CD4-positive, alpha-beta T cell treated with Interleukin-15 for 1 hour (primary cell): ENCODE measurements at places on chromosomes 7 and 10.

DNA sequence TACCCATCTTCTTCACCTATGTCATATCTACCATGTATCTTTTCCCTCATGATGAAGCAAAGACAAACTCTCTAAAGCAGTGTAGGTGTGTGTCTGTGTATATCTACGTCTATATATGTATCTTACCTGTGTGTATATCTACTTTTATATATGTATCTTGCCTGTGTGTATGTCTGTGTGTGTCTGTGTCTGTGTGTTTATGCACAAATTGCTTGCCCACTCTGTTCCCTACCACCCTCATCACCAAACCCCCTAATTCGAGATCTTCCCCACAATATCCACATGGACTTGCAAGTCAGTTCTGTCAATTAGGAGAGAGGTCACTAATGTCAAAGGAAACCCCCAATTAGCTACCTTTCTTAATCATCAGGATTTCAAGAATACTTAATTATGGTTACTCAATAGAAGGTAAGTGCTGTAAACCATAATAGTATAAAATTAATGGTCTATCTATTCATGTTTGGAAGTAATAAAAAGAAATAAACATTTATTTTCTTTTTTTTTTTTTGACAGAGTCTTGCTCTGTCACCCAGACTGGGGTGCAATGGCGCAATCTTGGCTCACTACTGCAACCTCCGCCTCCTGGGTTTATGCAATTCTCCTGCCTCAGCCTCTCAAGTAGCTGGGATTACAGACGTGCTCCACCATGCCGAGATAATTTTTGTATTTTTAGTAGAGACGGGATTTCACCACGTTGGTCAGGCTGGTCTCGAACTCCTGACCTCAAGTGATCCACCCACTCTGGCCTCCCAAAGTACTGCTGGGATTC is 43.6 kb downstream of the ANKRD61 start:
- no peak for DNase-seq

GRCh38 chr10:80471715-80472233 is 17.7 kb downstream of the TSPAN14 start:
- DNase-seq = no peak

GRCh38 chr7:85160223-85160622 is 26.6 kb downstream of the SEMA3D start:
- DNase-seq = no peak

DNA sequence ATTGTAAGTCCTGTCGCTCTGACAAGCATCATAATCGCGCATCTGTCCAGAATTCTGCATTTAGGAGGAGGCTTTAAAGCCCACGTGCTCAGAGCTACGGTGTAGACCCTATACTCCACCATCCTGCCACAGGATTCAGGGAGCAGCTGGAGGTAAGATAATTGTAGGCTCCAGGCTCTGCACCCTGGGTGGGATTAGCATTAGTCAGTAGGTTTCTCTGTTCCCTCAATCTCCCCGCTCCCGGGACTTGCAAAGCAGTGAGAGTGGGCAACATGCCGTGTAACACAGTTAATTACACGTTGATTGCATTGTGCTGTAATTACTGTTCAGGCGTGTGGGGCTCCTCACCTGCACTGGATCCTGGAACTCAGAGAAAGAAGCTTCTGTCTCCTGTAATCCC is 89.3 kb upstream of the CUX1 start:
- DNase-seq = no peak

- no peak for DNase-seq
Measured at GRCh38 chr10:58715061-58715460, 202.4 kb downstream of the BICC1 start.

DNA sequence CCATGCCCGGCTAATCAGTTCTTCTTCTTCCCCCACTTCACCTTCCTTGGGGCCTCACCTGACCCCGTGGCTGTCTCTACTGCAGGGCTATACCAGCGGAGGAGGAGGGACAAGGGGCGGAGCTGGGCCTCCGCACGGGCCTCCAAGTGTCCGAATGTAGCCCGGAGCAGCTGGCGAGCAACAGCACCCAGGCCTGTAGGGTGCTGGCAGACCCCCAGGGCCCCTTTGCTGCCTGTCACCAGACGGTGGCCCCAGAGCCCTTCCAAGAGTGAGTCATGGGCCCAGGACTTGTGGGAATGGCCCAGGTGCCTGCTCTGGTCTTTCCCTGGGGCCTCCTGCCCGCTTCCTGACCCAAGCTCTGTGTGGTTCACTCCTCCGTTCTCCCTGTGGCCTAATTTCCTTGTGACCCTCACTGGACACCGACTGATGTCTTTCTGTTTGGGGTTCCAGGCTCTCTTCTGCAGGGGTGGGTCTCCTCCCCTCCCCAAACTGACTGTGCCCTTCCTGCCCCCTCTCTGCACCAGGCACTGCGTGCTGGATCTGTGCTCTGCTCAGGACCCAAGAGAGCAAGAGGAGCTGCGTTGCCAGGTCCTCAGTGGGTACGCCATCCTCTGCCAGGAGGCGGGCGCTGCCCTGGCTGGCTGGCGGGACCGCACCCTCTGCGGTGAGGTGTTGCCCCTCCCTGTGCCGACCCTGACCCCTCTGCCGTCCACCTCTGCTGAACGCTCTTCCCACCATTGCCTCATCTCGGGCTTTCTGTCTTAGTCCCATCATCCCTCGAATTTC is 35.2 kb downstream of the EPHB4 start:
- no peak for DNase-seq

DNA sequence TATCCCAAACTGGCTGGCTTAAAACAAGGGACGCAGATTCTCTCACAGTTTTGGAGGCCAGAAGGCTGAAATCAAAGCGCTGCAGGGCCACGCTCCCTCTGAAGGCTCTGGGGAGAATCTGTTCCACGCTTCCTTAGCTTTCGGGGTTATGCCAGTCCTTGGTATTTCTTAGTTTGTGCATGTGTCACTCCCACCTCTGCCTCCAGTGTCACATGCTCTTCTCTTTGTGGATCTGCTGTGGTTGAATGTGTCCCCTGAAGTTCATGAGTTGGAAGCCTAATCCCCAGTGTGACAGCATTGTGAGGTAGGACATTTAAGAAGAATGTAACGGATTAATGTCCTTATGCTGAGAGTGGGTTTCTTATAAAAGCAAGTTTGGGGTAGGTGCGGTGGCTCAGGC is 29.4 kb upstream of the RHEB start:
- no peak for DNase-seq

DNA sequence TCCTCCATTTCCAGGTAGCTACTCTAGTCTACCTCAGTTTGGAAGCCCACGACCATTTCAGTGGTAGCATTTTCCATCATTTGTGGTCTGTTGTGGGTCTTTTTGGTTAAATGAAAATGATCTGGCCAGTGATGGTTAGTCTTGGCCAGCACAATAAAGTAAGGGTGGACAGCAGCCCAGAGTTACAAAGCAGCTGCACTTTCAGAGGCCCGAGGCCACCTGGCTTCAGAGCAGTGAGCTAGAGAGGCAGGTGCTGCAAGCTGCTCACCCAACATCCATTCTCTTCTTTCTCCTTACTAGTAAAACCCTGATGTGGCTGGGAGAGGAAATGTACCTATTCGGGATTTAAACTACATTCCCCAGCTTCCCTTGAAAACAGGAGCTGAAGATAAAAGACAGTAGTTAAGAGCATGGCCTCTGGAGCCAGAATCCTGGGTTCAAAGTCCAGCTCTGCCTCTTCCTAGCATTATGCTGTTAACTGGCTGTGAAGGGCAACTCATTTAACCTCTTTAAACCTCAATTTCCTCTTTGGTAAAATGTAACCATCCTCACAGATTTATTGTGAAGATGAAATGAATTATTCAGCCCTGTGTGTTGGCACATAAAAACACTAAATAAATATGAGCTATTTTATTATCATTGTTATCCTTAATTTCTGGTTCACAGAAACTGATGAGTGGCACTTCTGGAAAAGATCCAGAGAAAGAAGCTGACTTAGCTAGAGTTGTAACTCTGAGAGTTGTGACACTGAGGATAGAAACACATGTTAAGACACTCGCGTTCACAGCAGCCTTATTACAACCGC is 517.4 kb downstream of the PARD3 start:
- no peak for DNase-seq

- DNase-seq = no peak
Measured at GRCh38 chr7:518630-519483, 789 bp downstream of the PDGFA start.

- DNase-seq = no peak
Measured at GRCh38 chr7:102079140-102080018, 207.3 kb upstream of the SH2B2 start.

DNA sequence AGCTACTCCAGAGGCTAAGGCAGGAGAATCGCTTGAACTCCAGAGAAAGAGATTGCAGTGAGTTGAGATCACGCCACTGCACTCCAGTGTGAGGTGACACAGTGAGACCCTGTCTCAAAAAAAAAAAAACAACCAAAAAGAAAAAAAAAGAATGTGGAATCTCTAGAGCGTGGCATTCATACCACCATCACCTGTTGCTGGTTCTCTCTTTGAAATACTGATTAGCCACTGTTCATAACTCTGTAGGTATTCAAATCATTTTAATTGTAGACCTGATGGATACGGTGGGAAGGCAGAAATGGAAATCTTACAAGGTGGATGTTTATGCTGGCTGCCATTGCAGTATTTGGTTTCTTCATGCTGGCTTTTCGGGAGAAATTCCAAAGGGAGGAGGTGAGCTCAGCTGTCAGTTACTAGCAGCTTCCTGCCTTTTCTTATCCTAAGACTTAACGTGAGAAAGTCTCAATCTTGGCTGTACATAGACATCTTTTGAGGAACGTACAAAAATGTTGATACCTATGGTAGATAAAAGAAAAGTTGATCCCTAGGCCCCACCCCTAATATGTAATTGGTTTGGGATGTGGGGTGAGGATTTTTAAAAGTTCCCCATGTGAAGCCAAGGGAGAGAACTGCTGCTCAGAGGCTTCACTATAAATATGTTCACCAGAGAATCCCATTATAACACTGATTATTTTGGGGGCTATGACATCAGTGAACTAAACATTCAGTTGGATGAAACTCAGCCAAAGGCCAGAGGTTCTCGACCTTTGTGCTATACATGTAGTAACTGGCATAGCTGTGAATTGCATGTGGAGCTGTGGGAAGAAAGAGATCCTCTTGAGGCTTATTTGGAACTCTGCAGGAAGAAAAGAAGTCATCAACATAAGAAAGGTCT is 26.9 kb upstream of the MKLN1 start:
- no peak for DNase-seq

- no peak for DNase-seq
Measured at GRCh38 chr7:45708046-45708950, 134.1 kb downstream of the ADCY1 start.

- no peak for DNase-seq
Measured at GRCh38 chr10:132774902-132775863, 10.8 kb downstream of the NKX6-2 start.

- no peak for DNase-seq
Measured at GRCh38 chr10:5779730-5780129, 33.5 kb downstream of the GDI2 start.

DNA sequence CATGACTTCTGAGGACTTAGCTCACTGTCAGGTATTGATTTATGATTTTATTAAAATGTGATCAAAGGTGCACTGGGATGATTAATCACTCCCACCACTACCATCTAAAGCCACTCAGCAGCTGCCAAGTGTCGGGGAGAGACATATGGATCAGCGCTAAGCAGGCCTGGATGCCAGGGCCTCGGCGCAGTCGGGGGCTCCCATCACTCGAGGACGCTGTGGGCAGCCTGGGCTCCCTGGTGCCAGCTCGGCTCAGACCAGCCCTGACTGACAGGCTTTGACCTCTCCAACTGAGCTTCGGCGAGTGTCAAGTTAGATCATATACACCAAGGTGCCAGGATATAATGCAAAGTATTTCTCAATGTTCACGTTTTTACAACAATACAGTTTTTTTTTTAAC is 267.7 kb downstream of the ACTR3B start:
- DNase-seq = no peak

- DNase-seq = no peak
Measured at GRCh38 chr7:107960272-107960671, 42.7 kb downstream of the LAMB1 start.

- no peak for DNase-seq
Measured at GRCh38 chr7:132257253-132257652, 319.0 kb downstream of the PLXNA4 start.

- no peak for DNase-seq
Measured at GRCh38 chr7:19663816-19664462, 44.9 kb downstream of the POLR1F start.

- no peak for DNase-seq
Measured at GRCh38 chr7:41917-42565, 150.3 kb upstream of the FAM20C start.

DNA sequence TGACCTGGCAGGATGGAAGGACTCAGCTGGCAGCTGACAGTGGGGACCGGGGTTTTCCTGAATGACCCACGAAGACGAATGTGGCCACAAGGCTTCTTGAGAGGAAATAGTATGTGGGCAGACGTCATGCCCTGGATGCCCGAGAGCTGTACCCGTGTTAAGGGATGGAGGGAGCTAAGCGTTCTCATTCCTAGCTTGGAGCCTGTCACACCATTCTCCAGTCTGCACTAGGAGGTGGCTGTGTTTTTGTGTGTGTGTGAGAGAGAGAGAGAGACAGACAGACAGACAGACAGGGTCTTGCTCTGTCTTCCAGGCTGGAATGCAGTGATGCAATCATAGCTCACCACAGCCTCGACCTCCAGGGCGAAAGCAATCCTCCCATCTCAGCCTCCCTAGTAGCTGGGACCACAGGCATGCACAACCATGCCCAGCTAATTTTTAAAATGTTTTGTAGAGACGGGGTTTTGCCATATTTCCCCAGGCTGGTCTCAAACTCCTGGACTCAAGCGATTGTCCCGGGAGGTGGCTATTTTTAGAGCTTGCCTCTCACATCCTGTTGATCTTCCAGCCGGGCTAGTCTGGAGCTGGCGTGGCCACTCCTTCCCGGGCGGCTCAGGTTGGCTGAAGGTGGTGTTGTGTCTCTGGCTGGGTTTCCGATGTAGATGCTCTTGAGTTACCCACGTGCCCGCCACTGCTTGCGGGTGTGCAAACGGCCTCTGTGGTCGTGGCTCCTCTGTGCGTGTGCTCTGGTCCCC is 2.1 kb downstream of the AMZ1 start:
- no peak for DNase-seq

GRCh38 chr10:6162589-6163356 is 40.0 kb upstream of the PFKFB3 start:
- no peak for DNase-seq

- DNase-seq = no peak
Measured at GRCh38 chr10:28381466-28381865, 78.6 kb upstream of the MPP7 start.

DNA sequence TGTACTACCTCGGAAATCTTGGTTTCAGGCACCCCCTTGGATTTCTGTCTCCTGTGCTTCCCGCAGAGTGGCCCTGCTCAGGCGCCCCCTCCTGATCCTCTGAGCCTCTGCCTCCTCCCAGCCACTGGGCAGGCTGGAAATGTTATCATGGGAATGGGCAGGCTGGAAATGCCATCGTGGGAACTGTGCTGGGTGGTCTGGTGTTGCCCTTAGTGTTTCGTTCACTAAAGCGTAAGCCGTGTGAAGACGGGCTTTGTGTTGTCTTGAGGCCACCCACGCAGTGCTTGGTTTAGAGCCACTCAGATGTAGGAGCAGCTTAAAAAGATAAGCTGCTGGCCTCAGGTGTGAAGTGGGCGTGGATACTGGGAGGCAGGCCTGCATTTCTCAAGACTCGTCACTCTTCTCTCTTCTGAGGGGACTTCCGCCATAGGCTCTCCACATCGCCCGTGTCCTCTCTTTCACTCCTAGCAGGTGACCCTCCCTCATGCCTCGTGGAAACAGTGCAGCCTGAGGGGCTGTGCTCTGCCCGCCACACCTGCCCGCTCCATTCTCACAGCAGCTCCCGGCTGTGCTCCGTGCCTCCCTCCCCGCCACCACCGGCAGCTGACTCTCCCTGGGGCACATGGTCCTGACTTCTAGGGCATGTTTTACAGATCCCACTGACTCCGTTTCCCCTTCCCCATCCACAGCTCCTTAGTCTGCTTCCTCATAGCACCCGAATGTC is 28.5 kb downstream of the PPP2R2D start:
- no peak for DNase-seq

GRCh38 chr10:67772894-67773511 is 65.0 kb downstream of the DNAJC12 start:
- peak; percentile 21 for DNase-seq
